ENCODE measurements at places on chromosomes 5 and 9.

DNA sequence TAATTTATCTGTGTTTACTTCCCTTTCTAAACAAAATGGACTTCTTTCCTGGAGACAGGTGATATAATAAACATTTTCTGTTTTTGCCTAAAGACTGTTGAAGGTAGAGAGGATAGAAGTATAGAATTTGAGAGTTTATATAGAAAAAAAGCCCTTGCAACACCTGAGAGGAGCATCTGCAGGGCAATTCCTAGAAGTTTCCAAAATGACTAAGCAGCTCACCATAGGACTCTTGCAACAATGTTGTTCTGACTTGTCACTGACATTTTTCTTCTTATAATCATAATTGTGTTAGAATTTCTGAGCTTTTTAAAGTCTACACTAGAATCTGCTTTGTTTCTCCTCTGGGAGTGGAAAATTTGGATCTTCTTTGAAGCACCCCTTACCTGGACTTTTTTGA, 216.8 kb downstream of the TUSC1 start:
- no peak for DNase-seq

- DNase-seq, result no peak
Observed at GRCh38 chr9:36966371-36967097, 67.5 kb downstream of the PAX5 start.

- DNase-seq, result no peak
Observed at GRCh38 chr9:69176471-69177171, 2.5 kb downstream of the TJP2 start.

GRCh38 chr5:181131514-181131913, 545 bp upstream of the OR2V1 start:
- DNase-seq, result no peak

GRCh38 chr5:175538576-175538975, 60.2 kb downstream of the SFXN1 start:
- no peak for DNase-seq

- DNase-seq, result no peak
Observed at GRCh38 chr9:27339661-27340284, 42.8 kb upstream of the EQTN start.
